ENCODE measurements at places on chromosomes 13 and 19.

GRCh38 chr19:41696402-41697197, 8.5 kb upstream of the CEACAM7 start:
- no peak for DNase-seq

- no peak for DNase-seq
Observed at GRCh38 chr13:102212729-102213128, 189.1 kb downstream of the FGF14 start.

- peak; percentile 10 for DNase-seq
Observed at GRCh38 chr19:37551129-37551993, 43.2 kb downstream of the ZNF571 start.

GRCh38 chr13:39394796-39395678, 208.0 kb downstream of the LHFPL6 start:
- DNase-seq: no peak

DNA sequence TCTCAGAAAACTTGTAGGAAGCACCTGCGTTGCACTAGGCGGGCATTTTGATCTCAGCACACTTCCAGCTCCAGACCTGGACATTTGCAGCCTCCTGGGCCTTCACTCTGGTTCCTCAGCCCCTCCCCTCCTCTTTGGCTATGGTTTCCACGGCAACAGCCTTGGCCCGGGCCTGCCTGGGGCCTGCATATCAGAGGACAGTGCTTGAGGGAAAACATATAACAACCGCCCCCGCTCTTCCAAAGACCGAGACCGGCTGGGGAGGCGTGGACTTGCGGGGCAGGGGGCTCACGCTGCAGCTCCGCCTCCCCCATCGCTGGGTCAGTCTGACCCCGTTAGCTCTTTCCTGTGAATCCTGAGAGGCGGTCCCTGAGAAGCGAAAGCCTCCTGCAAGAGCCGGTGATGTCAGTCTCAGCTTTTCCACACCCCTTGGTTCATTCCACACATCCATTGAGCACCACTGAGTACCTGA, 125.7 kb upstream of the PEG3 start:
- no peak for DNase-seq

DNA sequence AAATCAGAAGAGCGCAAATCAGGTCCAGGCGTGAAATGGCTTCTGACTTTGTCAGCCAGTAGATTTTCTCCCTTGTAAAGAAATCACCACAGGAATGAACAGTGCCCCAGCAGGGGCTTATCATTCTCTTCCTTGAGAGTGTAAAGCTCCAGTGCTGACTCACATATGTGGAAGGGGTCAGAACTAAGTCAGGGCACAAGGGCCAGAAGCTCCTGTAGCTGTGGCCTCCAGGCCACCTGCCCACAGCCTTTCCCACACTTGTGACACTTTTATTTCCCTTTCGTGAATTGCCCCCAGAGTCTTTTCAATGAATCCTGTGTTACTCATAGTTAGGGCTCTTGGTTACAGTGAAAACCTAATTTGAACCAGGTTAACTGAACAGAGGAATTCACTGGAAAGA, 99.6 kb downstream of the SUCLA2 start:
- no peak for DNase-seq

GRCh38 chr13:94829837-94830365, 117.6 kb upstream of the SOX21 start:
- no peak for DNase-seq

GRCh38 chr13:96817336-96817941, 176.8 kb downstream of the OXGR1 start:
- DNase-seq: no peak

GRCh38 chr13:93375491-93375890, 148.9 kb downstream of the GPC6 start:
- no peak for DNase-seq

GRCh38 chr13:81048026-81048461, 707.1 kb upstream of the SPRY2 start:
- DNase-seq: no peak

Data from stimulated activated CD8-positive, alpha-beta memory T cell treated with anti-CD3 and anti-CD28 coated beads, Interleukin-4, amount 100 ng/mL, for 24 hours (primary cell).